Cardiac septum (tissue), 1 donor: ENCODE measurements at places on chromosomes 11 and 22. TPM values are rescaled to one million over a fixed set of nuclear protein-coding genes. Genes with fewer than 3 reads are reported as not detected.

GRCh38 chr22:27504360-27505253 is 296.9 kb downstream of the MN1 start:
- DNase-seq, result no peak

- peak; percentile 78 for DNase-seq
Observed at GRCh38 chr11:118263695-118264568, at the start of gene MPZL2. TSS of gene MPZL2 (minus strand) at chr11:118264297. CDS start at chr11:118264153, 144 bp downstream.

GRCh38 chr11:134564472-134565200 is 152.6 kb upstream of the B3GAT1 start:
- DNase-seq, result peak; percentile 59

DNA sequence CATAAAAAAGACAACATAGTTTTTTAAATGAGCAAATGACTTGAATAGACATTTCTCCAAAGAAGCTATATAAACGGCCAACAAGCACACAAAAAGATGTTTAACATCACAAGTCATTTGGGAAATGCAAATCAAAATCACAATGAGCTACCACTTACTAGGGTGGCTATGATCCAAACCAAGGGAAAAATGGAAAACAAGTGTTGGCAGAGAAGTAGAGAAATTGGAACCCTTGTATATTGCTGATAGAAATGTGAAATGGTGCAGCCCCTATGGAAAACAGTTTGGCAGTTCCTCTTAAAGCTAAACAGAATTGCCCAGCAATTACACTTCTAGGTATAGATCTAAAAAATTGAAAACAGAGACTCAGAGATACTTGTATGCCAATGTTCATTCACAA is 29.0 kb downstream of the PAMR1 start:
- no peak for DNase-seq

DNA sequence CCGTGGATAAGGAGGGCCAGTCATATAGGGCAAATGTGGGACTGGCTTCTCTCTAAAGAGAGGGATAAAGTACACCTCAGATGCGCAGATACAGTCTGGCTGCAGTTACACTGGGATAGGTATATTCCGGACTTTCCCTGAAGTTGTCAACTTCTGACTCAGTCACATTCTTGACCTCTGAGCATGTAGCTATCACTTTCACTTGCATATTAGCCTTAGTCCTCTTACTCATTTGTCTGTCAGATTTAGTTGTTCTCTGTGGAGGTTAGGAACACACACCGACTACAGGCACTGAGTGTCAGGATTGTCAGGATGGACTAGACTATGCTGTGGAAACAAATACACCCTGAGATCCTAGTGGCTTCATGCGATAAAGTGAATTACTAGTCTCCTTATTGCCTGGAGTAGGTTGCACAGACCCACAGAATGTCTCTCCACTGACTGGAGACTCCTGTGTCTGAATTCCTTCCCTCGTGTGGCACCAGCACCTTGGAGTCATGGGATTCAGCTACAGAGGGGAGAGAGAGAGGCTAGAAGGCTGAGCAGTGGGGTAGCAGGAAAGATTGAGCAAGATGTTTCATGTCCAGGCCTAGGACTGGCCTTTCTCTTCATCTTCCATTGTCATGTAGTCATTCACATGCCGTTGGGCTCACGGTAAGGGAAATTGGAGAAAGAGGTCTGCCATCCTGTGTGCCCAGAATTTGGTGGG is 654.3 kb downstream of the NTM start:
- no peak for DNase-seq

DNA sequence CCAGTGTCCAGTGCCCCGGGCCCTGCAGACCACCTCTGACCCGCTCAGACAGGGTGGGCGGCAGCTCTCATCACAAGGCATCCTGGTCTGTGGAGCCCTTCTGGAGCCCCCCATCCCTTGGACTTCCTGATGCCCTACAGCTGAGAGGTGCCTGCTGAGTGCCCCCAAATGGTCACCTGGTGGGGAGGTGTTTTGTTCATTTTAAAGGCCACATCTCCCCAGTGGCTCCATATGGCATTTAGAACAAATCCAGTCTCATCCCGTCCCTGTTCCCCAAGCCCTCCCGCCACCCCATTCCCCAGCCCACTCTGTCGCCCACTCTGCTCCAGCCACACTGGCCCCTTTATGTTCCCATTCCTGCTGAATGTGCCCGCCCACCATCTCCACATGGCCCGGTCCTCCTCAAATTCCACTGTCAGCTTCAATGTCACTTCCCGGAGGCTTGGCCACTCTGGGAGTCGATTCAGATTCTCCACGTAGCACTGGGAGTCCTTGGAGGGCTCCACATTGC is 32.8 kb downstream of the OSBPL5 start:
- no peak for DNase-seq

- no peak for DNase-seq
Observed at GRCh38 chr22:24145446-24146193, 35.7 kb upstream of the SUSD2 start.

DNA sequence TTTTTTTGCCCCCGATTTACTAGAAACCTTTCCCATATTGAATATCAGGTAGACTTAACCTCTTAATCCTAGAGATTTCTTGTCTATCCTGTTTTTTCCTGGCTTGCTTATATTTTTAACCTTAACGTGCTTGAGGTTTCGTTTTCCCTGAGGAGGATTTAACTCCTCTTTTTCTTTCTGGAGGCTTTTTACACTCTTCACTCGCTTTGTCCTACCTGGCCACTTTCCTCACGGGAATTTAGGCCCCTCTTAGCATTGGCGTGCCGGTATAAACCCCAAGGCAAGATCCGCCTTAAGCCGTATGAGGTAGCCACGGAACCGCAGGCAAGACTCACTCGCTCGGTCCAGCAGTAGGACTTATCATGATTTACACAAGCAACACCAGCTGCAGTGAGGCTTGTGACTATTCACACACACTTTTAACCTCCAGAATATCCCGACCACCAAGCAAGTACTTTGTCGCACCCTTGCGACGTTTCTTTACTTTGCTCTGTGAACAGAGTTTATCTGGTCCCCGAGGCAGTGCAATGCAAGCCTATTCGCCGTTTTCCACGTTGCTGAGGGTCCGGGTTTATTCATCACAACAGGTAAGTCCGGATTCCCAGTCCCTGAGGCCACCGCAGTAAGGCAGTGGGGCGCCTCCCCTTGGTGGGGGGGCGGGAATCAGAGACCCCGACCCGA is 20.6 kb upstream of the ALDH3B2 start:
- DNase-seq, result no peak

DNA sequence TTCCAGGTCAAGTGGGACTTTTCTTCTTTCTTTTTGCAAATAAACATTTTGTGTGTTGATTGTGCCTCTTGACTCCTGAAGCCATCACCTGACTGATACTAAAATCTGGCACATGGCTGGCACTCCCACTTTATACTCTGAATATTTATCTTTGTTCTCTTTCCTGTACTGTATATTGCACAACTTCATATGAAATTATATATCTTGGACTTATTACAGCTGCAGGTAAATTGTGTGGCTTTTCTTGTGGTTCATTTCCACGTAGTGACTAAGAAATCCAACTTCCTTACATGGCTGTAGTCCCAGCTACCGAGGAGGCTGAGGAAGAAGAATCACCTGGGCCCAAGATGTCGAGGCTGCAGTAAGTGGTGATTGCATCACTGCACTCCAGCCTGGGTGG is 23.7 kb upstream of the OR5B12 start:
- DNase-seq, result no peak

DNA sequence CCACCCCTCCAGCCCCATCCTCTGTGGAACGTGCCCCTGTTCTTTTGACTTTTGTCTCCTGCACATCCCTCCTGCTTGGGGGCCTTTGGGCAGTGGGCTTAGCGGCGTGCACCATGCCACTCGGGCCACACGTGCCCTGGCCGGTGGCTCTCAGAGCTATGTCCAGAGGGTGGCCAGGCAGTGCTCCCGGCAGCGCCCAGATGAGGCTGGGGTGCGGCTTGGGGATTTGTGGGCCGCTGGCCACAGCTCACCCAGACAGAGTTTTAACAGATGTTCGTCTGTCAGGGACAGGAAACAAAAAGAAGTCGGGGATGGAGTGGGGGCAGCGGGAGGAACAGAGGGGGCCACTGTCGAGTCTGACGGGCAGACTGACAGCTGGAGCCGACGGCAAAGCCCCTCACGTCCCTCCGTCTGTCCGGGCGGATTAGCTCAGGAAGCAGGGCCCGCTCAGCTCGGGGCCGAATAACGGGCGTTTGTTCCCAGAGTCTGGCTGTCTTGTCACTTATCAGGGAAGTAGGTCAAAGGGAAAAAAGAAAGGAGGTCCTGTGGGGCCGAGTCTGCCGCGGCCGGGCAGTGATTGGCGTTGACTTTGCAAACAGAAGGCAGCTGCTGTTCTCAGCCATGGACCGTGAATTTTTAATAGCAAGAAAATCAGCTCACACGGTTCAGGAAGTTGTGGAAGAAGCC is 61.6 kb downstream of the LRP5 start:
- DNase-seq, result no peak

DNA sequence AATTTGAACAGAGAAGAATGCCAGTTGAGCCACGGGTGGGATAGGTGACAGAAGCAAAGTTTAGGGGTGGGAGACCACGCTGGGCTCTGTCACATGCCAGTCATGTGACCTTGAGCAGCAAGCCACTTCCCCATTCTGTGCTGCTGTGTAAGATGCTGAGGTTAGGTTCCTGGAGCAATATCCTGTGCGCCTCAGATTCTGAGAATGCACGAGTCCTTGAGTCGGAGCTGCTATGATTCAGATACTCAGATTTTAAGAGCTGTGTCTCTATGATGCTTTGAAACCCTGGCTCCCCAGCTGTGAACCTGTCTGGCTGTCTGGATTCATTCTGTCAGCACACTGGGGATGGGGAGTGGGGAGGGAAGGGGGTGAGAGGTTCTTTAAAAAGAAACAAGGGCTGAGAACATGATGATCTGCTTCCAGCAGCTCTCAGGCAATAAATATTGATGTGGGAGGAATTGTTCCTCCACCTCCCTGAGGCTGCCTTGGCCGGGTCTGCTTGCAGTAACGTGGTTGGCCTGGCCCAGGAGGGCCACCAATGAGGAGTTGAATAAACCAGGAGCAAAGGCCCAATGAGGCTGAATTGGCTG is 24.0 kb downstream of the SLCO2B1 start:
- no peak for DNase-seq

DNA sequence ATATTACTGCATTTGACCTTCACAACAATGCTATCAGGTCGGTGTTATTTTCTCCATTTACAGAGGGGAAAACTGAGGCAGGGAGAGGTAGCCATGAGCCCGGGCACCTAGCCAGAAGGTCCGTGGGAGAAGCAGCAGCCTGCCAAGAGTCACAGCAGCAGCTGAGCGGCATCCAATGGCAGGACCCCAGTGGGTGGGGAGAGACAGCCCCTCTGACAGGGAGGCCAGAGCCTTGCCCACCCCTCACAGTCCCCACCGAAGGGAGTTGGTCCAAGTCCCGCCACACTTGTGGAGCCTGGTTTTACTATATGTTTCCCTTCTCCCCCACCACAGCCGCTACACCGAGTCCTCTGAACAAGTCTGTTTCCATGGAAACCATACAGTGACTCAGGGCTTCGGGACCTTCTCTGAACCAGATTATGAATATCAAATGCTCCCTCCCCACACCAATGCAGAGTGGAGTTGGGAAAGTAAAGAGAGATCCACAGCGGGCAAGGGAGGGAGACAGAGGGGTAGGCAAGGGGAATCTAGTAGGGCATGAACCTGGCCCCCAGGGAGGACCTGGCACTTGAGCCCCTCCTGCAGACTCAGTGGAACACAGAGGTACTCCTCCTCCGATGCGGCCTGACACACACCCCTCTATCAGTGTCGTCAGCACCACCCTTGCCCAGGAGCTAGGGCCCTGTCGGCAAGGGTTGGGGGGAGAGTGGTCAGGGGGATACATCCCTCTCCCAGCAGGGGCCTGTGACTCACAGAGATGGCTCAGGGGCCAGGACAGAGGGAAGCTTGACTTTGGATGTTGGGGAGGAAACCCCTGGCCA is 2.5 kb downstream of the CHST1 start:
- peak; percentile 51 for DNase-seq

- DNase-seq, result no peak
Observed at GRCh38 chr11:103681855-103682254, 354.6 kb upstream of the DDI1 start.

DNA sequence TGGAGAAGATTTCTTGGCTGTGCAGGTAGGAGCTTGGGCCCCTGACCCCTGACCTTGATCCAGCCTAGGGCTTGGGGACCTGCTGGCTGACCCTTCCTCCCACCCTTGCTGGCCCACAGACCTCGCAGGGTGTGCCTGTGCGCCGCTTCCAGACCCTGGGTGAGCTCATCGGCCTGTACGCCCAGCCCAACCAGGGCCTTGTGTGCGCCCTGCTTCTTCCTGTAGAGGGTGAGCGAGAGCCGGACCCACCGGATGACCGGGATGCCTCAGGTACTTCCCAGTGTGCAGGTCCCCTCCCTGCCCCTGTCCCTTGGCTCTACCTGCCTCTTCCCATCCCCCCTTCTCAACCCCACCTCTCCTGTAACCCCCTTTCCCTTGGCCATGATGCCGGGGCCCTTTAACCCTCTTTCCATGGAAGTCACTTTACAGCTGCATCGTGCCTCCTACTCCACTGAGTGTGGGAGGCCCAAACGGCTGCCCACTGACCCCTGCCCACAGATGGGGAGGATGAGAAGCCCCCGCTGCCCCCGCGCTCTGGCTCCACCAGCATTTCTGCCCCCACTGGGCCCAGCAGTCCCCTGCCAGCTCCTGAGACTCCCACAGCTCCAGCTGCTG is 3.8 kb downstream of the INPPL1 start:
- DNase-seq, result peak; percentile 71

- no peak for DNase-seq
Observed at GRCh38 chr11:100575860-100576717, 111.0 kb upstream of the ARHGAP42 start.

GRCh38 chr22:39466228-39467006 is 9.6 kb downstream of the MGAT3 start:
- DNase-seq, result no peak

GRCh38 chr11:27694992-27695391 is 5.3 kb downstream of the BDNF start:
- no peak for DNase-seq

GRCh38 chr22:26334232-26334631 is 94.8 kb upstream of the ASPHD2 start:
- DNase-seq, result no peak

DNA sequence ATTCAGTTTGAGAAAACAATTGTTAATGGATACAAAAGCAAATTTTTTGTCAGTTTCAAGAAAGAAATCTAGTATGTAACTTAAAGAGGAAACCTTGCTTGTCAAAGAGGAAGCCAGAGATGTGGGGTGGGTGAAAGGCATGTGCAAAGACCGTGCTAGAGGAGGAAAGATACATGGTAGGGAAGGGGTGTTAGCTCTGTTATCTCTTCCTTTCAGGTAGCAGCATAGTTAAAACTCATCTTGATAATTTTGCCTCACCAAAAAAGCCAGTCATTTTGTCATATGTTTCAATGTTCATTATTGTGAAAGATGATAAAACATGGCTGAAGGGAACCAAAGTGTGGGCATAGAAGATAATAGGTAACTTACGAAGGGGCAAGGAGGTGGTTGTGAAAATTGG is 2.6 kb upstream of the MS4A2 start:
- DNase-seq, result no peak

Gene ANO5
- 58.4 TPM for total RNA-seq

Gene TM7SF2
- total RNA-seq, result 50.1 TPM

Gene MAP6
- total RNA-seq, result 7.2 TPM

Gene PGA4
- total RNA-seq, result not detected
